ENCODE measurements at places on chromosomes 5 and 9.

DNA sequence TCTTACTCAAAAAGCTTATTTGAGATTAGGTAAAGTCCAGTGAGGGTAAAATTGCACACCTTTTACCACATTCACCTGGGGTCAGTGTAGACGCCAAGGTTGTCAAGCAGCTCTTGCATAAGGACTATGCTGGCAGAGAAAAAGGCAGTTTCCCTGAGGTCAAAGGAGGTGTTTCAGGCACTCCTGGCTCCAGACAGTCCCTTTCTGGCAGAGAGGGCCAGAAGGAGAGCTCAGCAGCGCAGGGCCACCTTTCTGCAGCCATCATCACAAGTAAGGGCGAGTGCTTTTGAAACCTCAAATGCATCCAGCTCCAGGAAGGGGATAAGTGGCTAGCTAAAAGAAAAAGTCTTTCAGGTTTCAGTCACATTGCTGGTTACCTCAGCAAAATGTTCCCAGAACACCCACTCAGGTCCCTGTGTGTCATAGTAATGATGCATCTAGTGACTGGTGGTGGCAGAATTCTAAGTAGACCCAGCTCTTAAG is 16.7 kb upstream of the IL13 start:
- no peak for DNase-seq

- DNase-seq, result no peak
These were observed 3.8 kb downstream of the ANXA6 start for GRCh38 chr5:151153766-151154272.

DNA sequence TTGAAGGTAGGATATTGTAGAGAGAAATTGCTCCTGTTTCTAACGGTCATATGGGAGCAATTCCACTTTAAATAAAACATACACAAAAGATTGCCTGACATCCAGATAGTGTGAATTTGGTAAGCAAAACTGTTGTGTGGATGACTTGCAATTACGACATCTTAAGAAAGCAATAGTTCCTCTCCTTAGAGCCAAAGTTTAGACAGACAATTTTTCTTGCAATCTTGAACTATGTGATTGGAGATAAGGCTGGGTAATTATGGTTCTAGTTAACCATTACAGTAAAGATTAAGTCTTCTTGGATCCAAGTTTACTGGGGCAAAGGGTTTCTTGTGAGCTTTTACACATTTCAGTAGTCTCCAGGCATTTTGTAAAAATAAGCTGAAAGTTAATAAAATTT is 1080.6 kb upstream of the CDH6 start:
- DNase-seq, result no peak

GRCh38 chr9:137192859-137193258 is 4.4 kb downstream of the SSNA1 start:
- DNase-seq, result no peak

DNA sequence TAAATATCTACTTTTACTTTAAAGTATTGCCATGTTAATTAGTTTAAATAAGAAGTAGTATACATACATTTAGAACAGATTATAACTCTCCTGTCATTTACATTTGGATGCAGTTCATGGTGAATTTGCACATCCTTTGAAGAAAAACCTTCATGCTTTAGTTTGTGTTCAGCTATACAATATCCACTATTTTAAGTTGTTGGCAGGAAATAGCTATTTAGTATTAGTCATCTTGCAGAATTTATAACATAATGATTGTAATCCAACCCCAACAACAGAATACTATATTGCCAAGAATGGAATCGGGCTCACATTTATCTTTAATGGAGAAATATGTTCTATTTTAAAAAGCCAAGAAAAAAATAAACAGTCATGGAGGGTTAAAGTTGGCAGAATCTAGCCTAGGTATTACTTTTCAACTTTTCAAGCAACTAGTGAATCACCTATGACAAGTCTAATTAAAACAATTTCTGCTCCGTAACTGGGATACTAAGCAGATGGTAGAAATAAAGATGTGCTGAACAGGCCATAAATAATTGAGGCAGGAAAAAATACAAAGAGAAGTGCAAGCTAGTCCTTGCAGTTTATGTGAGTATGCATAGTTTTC is 1170.6 kb upstream of the NUDT12 start:
- DNase-seq, result no peak

GRCh38 chr9:37923118-37923795 is 19.3 kb upstream of the SLC25A51 start:
- DNase-seq, result no peak

DNA sequence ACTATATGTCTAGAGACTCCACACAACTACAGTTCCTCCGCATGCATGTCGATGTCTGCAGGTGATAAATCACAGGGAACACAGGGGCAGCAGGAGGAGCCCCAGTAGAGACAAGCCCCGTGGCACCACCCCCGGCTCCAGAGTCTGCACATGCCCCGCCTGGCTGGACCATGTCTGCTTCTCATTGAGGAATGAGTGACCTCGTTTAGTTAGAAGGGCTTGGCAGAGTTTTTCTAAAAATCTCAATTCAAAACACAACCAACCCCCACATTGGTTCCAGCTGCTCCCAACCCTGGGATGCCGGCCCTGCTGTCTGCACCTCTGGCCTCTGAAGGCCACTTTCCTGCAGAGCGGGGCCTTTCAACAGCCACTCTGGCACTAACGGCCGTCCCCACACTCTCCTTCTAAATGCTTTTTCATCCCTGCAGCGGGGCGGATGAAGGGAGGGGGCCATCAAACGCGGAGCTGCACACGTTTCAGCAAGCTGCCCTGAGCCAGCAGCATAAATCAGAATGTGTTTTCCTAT is 106.3 kb downstream of the ROR2 start:
- DNase-seq, result no peak

- DNase-seq, result no peak
These were observed 95.2 kb upstream of the PAPPA start for GRCh38 chr9:116058421-116058820.

DNA sequence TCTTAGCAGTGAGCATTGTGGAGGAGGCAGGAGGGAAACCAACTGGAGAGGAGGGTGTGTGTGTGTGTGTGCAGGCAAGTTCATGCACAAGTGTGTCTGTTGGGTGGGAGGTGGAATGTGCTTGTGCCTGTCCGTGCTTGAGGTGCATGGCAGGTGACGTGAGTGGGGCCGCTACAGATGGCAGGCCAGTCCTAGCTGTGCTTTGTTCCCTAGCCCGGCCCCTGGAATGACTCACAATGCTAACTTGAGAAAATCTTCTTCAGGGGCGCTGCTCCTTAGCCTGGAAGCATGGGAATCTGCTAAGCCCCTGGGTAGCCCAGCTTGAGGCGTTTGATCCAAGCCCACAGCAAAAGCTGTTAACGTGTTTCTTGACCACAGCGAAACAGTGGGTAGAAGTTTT is 25.0 kb upstream of the DMRT2 start:
- DNase-seq, result no peak

DNA sequence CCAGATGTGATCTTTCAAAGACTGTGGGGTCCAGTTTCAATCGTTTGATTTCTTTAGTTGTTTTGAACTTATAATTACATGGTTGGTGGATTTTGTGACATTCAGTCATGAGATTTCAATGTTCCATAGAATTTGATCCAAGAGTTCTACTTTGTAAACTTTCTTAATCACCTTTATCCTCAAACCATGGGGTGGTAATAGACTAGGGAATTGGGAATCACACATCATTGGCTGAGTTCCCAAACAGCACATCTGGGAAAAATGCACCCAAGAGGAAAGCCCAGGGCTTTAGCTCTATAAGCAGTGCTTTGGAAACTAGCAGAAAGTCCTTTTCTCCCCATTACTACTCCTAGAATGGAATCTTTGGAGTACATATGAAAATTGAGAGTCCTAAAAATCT is 177.6 kb downstream of the NNT start:
- no peak for DNase-seq

DNA sequence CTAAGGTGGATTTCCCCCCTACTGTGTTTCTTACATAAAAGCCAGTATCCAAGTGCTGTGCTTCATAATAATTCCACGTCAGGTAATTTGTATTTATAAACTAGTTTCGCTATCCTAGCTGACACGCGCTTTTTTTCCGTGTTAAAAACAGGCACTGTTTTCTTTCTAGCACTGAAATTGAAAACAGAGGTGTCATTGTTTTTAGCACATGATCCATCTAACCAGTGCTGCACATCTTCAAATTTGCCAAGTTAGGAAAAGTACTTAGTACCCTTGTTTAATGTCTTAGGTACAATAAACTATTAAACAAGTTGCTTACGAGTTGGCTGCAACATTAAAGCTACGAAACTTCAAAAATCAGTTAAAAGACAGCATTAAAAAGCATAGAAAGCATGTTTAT is 49.9 kb downstream of the JMY start:
- DNase-seq, result no peak

GRCh38 chr5:75510836-75511434 is 494 bp downstream of the CERT1 start:
- no peak for DNase-seq

- DNase-seq, result peak; percentile 88
These were observed 77.8 kb downstream of the TTLL11 start for GRCh38 chr9:122015170-122015821.

- no peak for DNase-seq
These were observed 56.1 kb downstream of the ANKRD55 start for GRCh38 chr5:56176871-56177533.

GRCh38 chr9:87501806-87502205 is 4.1 kb downstream of the DAPK1 start:
- DNase-seq, result no peak

GRCh38 chr5:178115814-178116142 is 2.4 kb downstream of the N4BP3 start:
- DNase-seq, result no peak

DNA sequence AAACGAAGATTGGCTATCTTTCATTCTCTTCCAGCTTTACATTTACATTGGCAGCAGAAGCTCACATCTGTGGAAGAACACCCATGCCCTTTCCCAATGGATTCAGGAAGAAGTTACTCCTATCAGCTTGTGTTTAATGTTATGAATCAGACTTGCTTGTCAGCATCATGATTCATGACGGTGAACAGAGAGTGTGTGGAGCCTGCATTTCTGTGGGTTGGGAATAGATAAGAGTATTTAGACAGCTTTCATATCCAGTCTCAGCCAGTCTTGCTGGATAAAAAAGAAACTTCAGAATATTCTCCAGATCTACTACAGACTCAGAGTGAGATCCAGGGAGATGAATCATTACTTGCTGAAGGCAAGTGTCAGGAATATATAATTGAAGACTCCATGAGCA is 812.9 kb upstream of the ZNF608 start:
- DNase-seq, result no peak

DNA sequence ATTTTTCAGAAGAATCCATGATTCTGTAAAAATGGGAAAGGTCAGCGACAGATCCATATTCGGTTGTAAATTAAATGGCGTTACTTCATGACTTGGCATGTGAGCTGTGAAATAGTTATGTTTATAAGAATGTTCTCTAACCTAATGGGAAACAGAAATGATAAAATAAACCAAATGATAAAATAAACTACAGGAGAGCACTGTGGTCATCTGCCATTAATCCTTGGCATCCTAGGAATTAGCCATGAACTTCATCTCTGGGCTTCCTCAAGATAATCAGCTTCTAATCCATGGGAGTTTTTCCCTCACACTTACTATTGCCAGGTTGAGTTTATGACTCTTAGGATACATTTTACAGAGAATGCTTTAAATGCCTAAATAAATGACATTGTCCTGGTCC is 94.6 kb upstream of the SLC30A5 start:
- no peak for DNase-seq

- no peak for DNase-seq
These were observed 592.5 kb upstream of the CLINT1 start for GRCh38 chr5:158451203-158451992.

DNA sequence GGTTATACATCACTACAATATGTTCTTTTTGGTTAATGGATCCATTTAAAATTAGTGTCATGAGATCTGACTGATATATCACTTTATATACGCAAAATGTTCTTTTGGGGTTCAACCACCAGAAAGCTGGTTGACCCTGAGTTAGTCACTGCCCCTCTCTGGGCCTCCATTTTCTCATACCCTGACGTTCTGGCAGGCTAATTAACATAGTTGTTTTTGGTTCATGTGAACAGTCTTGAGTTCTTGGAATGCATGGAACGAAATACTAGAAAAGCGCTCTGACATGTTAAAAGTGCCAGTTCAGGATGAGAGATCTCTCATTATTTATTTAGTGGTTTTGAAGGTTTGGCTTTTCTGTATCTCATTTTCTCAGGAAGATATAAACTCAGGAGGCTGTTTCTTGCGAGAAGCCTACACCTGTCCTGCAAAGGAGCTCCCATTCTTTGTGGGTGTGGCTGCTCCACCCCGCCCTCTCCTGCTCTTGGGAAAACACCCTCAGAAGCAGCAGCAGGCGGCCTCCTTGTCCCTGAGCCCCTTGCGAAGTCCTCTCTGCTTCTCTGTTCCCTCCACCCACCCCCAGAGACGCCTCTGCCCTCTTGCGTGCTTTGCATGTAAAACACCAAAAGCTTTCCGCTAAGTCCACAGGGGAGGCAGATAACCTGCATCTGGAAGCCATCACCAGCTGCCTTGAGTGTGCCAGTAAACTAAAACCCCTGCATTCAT is 302.4 kb upstream of the PANK3 start:
- DNase-seq, result no peak

- no peak for DNase-seq
These were observed 29.2 kb upstream of the GZMA start for GRCh38 chr5:55073211-55073610.

- no peak for DNase-seq
These were observed 78.6 kb downstream of the AMBP start for GRCh38 chr9:113999256-114000062.

- no peak for DNase-seq
These were observed 88.9 kb downstream of the CDK5RAP2 start for GRCh38 chr9:120490888-120491595.

DNA sequence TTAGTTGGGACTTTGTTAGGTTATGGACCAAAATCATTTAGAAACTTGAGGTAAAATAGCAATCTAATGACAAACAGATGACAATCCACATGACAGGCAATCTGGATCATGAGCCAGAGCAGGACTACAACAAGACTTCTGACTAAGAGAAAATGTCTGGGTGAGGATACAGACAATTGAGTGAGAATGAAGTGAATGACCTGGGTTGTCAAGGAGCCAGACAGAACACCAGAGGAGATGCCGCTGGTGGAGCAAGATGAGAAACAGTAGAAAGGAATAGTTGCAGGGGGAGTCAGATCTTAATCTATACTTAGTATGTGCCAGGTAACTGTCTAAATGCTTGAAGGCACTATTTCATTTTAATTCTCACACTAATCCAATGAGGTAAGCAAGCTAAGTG is 277.8 kb downstream of the PRELID2 start:
- DNase-seq, result no peak

GRCh38 chr5:119078861-119079260 is 8.0 kb downstream of the DMXL1 start:
- no peak for DNase-seq

- no peak for DNase-seq
These were observed 16.4 kb upstream of the SEMA4D start for GRCh38 chr9:89514337-89514736.

DNA sequence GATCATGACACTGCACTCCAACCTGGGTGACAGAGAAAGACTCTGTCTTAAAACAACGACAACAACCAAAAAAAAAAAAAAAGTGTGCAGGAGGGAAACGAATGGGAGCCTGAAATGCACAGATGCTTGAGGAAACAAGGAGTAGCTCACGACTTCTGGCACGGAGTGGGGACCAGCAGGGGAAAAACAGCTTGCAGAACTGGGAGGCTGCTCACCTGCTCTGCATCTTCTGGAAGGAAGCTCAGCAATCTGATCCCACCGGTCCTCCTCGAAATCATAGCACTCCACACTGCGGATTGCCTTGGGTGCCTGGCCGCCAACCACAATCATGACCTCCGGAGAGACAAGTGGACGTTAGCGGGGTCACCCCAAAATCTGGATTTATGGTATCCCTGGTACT is 96.2 kb downstream of the KLHL3 start:
- no peak for DNase-seq

- DNase-seq, result no peak
These were observed 62.0 kb downstream of the TMC1 start for GRCh38 chr9:72583370-72583769.

GRCh38 chr9:130866474-130866965 is 30.1 kb downstream of the QRFP start:
- DNase-seq, result peak; percentile 23
